Activated CD8-positive, alpha-beta T cell treated with anti-CD3 and anti-CD28 coated beads, Interleukin-2, amount 10 ng/mL, durations not matched to agents 7 days and 5 days (primary cell): ENCODE measurements at places on chromosomes 1 and 21. TPM values are rescaled to one million over a fixed set of nuclear protein-coding genes. Genes with fewer than 3 reads are reported as not detected.

- DNase-seq: no peak
- H3K4me3 ChIP-seq: no peak overlapping the region
Observed at GRCh38 chr1:200684015-200684414, 14.3 kb upstream of the DDX59 start.

- H3K27me3 ChIP-seq: no peaks in the 10 kb centered on the region
- no peaks in the 10 kb centered on the region for H3K36me3 ChIP-seq
- no peak overlapping the region for H3K4me3 ChIP-seq
- H3K27ac ChIP-seq: no peak overlapping the region
- no peak for DNase-seq
Observed at GRCh38 chr1:194042736-194043135, 856.3 kb upstream of the B3GALT2 start.

DNA sequence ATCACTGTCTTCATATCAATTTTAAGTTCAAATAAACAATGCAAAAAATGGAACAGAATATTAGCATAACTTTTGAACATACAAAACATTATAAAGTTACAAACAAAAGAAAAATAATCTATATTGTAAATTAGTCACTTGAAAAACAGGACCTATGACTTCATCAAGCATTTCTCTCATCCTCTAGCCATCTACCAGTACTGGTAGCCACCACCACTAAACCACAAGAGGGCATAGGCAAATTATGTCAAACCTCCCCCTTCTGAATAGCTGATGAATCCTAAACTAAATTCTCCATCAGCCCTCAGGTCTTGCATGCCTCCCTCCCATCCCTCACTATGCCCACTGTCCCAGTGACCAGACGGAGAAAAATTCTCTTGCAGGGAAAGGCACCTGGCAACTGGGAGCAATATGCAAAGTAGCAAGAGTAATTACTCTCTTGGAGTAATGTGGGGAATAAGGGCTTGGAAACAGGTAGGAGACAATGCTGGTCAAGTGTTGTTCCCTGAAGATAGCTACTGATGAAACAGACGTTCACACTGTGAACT lies 37.1 kb downstream of the SSX2IP start:
- no peak for DNase-seq
- no peak overlapping the region for H3K4me3 ChIP-seq
- H3K36me3 ChIP-seq: peaks cover 35% of the 10 kb centered on the region
- peaks cover 3% of the 10 kb centered on the region for H3K4me1 ChIP-seq
- H3K27ac ChIP-seq: no peak overlapping the region

Gene VWA5B1
- total RNA-seq: not detected

Gene CD1C
- not detected for total RNA-seq
